ENCODE measurements at places on chromosomes 4 and X.

GRCh38 chr4:153273751-153274150 is 69.5 kb downstream of the TRIM2 start:
- H3K27ac ChIP-seq = no peak overlapping the region
- no peak overlapping the region for H3K4me3 ChIP-seq
- H3K4me1 ChIP-seq = peaks cover 49% of the 10 kb centered on the region
- H3K36me3 ChIP-seq = peaks cover 14% of the 10 kb centered on the region
- no peak for DNase-seq

- no peak overlapping the region for H3K27ac ChIP-seq
- H3K36me3 ChIP-seq = peaks cover 5% of the 10 kb centered on the region
- H3K27me3 ChIP-seq = no peaks in the 10 kb centered on the region
- H3K4me1 ChIP-seq = no peaks in the 10 kb centered on the region
- no peak for DNase-seq
Observed at GRCh38 chr4:63524764-63525163, 884.5 kb downstream of the TECRL start.

- no peak overlapping the region for H3K27ac ChIP-seq
- H3K4me3 ChIP-seq = no peak overlapping the region
- H3K27me3 ChIP-seq = no peaks in the 10 kb centered on the region
- H3K4me1 ChIP-seq = no peaks in the 10 kb centered on the region
- no peaks in the 10 kb centered on the region for H3K36me3 ChIP-seq
- DNase-seq = no peak
Observed at GRCh38 chr4:139764182-139764581, 98.6 kb downstream of the MGST2 start.

DNA sequence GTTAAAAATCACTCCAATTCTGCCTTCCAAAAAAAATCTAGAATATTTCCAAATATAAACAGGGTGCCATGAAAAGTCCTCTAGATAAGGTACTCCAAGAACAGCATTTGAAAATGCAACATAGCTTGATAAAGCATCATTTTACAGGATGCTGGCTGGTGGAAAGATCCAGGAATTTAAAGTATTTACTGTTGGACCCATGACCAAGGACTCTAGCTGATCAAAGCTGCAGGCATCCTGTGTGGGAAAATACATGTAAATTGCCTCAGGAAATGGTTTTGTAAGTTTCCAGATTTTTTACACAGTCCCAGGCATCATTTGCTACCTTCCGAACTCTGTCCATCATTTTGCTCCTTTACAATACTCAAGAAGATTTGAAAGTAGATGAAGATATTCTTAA is 164.4 kb downstream of the GRIA3 start:
- H3K27me3 ChIP-seq = no peaks in the 10 kb centered on the region
- H3K36me3 ChIP-seq = no peaks in the 10 kb centered on the region
- peak; percentile 49 for DNase-seq

DNA sequence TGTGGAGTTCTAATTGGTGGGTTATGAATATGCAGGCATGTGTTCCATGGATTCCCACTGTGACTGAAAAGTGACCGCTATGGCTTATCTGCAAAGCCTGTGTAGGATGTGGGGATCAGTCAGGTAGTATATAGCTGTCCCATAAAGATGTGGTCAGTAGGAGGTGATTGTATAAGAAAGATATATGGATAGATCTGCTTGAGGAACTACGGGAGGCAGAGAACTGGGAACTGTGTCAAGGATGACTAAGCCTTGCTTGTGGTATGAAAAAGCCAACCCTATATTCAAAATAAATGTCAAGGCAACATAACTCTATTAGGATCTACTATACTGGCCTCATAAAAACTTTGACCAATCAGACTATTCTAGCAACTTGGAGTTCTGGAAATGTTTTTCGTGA is 185.2 kb downstream of the KLHL4 start:
- no peaks in the 10 kb centered on the region for H3K36me3 ChIP-seq
- no peaks in the 10 kb centered on the region for H3K27me3 ChIP-seq
- H3K4me3 ChIP-seq = no peak overlapping the region
- H3K4me1 ChIP-seq = 0 out of 2 replicates have a peak, but pooled peaks cover 4% of the 10 kb centered on the region
- no peak overlapping the region for H3K27ac ChIP-seq
- DNase-seq = no peak

GRCh38 chrX:30831082-30831481 is 58.0 kb downstream of the TAB3 start:
- peak; percentile 49 for DNase-seq
- peak overlapping the region; percentile 41 for H3K4me3 ChIP-seq
- H3K27me3 ChIP-seq = no peaks in the 10 kb centered on the region
- peaks cover 8% of the 10 kb centered on the region for H3K4me1 ChIP-seq

DNA sequence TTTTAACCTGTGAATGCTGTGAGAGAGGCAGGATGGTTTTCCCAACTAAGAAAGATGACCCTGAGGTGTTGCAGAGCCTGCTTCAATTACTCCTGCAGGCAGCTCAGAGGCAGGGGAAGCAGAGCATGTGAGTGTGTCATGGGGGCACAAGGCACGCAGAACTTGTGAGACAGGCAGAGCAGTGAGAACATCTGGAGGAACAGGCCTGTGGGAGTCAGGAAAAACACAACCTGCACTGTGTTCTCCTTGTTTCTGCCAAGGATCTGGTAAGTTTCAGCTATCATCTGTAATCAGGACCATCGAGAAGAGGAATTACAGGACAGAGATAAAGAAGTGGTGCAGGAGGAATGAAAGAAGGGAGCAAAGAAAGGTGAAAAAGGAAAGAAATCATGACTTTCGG is 741.8 kb upstream of the INTU start:
- H3K27ac ChIP-seq = no peak overlapping the region
- no peaks in the 10 kb centered on the region for H3K4me1 ChIP-seq
- H3K4me3 ChIP-seq = no peak overlapping the region
- no peak for DNase-seq
- no peaks in the 10 kb centered on the region for H3K27me3 ChIP-seq

- no peaks in the 10 kb centered on the region for H3K27me3 ChIP-seq
- H3K36me3 ChIP-seq = no peaks in the 10 kb centered on the region
- H3K4me1 ChIP-seq = no peaks in the 10 kb centered on the region
- no peak for DNase-seq
- H3K4me3 ChIP-seq = no peak overlapping the region
Observed at GRCh38 chr4:88702782-88703181, 5.2 kb upstream of the NAP1L5 start.

DNA sequence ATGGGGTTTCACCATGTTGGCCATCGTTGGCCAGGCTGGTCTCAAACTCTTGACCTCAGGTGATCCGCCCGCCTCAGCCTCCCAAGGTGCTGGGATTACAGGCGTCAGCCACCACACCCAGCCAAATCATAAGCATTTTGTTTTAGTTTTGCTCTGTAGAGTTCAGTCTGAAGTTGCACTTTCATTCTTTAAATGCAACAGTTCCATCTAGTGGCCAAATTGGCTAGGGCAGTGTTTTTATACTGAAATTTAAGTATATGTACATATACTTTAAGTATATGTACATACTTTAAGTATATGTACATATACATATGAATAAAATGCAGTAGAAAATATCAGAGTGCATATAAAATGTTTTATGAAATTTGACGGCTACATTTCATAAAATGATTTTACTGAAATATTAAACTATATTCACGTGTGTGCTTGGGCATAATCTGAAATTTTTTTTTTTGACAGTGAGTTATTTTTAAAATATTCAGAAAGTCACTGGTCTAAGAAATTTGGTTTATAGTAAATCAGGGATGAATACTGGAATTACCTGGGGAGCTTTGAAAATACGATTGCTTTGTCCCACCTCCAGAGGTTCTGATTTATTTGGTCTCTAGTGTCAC is 145.5 kb downstream of the NWD2 start:
- peak; percentile 78 for DNase-seq
- H3K36me3 ChIP-seq = no peaks in the 10 kb centered on the region
- H3K4me1 ChIP-seq = peaks cover 11% of the 10 kb centered on the region
- no peak overlapping the region for H3K27ac ChIP-seq
- H3K4me3 ChIP-seq = no peak overlapping the region
